ENCODE measurements at places on chromosomes 1 and 21.

DNA sequence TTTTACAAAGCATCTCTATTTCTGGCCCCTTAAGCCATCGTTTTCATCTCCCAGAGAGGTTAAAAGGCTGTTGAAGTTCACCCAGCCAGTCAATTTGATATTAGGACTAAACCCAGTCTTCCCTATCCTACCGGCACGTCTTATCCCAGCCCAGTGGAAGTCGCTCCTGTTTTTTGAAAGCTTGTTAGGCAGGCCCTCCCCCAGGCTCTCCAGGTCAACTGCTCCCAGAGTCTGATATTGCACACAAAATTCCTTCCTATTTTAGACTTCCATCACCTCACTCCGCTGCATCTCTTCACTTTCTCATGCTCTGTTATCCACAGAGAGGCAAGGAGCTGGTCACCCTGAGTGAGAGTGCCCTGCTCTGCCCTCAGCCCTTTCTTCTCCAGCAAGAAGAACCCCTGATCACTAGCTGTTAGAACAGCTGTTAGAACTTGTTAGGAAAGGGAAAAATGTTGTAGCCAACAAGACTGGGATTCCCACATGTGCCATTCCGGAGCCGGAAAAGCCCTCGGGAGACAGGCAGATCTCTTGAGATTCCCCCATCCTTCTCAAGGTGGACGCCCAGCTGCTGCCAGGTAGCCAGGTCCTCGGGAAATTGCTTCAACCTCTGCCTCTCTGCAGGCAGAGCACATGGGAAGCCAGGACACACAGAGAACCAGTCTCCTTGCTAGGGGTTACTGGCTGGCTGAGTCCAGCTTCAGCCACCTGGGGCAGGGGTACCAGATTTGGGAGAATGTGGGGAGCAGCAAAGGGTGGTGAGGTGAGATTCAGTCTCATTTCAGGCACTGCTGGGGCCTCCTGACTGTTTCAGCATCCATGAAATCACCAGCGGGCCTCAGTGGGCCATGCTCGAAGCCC, 25.7 kb downstream of the PLXNA2 start:
- DNase-seq = no peak

DNA sequence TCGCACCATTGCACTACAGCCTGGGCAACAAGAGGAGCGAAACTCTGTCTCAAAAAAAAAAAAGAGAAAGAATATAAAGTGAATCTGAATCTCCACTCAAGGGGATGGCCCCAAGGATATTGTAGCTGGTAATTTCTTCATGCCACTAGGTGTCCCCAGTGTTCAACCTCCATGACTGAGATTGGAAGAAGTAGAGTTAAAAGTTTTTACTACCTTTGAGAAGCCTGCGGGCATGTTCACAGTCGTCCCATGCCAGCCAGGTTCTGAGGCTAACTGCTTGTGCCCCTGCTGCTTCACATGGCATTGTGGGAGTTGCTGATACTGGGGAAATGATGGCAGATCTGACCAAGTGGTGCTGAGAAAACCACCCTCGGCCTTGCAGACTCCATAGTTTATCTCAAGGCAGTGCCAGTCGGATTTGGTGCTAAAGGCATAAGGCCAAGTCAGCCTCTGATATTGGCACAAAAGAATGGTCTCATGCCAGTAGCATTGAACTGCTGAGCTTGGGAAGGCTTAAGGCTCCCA, 10.8 kb upstream of the SHISA4 start:
- no peak for DNase-seq

- DNase-seq = no peak
These were observed 11.8 kb downstream of the TMEM35B start for GRCh38 chr1:34973326-34973725.

DNA sequence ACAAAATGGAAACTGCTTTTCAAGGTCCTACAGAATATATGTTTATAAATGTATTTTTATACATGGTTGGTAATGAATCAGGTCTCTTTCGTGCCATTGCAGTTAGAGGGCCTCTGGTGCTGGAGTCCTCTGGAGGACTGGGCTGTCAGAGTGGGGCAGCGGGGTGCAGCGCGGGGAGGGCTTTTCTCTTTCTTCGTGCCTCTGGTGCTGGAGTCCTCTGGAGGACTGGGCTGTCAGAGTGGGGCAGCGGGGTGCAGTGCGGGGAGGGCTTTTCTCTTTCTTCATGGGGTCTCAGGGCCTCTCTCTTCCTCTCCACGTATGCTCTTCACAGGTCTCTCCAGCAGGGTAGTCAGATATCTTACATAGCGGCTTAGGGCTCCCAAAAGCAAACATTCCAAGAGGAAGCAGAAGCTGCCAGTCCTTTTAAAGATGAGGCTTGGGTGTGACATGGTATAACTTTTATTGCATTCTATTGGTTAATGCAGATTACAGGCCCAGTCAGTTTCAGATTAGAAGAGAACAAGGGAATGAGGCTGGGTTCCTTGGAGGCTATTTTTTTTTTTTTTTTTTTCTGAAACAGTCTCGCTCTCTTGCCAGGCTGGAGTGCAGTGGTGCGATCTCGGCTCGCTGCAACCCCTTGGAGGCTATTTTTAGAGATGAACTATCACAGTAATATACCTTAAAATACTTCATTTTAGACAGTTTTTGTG, 13.1 kb downstream of the SDCCAG8 start:
- no peak for DNase-seq

GRCh38 chr1:244050835-244051444, at the start of gene ZBTB18:
Gene ZBTB18, plus strand, starts transcription at chr1:244051283. Its CDS starts 149 bp downstream, at chr1:244051432.
- no peak for DNase-seq

DNA sequence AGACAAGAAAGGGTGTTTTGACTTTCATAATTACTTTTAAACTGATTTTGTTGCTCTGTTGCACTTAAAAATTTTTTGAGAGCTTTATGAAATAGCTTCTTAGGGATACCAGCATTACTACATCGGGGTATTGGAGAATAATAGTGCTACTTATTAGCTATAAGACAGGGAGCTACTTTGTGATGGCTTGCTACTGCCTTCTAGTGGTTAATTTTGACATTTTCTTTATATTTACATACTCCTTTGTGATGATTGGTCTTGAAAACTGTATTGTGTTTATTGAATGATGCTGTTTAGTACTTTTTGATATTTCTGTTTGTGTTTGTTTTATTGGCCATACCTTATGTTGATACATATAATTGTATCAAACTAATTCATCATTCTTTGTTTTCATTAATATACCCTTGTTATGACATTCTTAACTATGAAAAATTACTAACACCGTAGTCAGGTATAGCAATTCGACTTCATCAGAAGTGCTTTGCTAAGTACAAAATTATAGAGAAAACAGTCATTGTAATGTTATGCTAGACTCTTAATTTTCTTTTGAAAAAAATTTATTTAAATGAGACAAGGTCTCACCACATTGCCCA, 85.5 kb downstream of the CLIC4 start:
- no peak for DNase-seq

DNA sequence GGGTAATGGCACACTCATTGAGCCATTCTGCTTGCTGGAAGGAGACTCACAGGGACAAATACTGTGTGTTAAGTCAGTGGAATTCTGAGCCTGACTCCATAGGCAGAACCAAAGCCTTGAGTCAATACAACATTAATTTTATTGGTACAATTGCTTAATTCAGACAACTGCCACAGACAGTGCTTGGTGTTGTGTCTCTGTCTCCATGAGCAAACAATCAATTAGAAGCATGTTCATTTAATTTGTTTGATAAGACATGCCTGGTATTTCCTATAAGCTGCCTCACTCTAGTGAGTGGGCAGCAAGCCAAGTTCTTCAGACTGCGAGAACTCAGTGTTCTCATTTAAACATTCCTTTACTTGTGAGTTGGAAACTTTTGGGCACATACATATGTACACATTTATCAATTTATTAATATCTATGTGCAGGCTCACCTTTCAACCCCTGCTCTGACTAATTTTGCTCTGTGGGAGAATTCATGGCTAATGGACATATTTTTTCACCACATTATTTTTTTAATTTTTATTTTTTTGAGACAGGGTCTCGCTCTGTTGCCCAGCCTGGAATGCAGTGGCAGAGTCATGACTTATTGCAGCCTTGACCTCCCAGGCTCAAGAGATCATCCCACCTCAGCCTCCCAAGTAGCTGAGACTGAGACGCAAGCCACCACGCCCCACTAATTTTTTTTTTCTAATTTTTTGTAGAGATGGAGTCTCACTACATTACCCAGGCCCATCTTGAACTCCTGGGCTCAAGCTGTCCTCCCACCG, 4.5 kb upstream of the SRSF10 start:
- DNase-seq = peak; percentile 15

- no peak for DNase-seq
These were observed 121.2 kb downstream of the UBR4 start for GRCh38 chr1:19088717-19089442.

DNA sequence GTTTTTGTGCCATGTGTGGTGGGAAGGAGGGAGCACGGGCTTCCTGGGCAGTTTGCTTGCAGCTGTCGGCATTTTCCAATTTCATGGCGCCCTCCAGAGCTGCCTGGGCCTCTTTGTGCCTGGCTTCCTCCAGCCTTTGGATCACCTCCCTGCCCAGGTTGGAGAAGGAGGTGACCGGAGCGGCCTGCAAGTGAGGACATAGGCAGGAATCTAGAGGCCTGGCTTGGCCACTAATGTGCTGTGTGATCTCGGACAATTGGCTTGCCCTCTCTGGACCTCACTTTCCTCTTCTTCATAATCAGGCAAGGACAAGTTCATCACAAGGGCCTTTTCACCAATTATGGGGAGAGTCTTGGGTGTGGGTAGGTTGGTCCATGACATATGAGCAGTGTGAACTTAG, 245.1 kb downstream of the MATN1 start:
- DNase-seq = no peak

DNA sequence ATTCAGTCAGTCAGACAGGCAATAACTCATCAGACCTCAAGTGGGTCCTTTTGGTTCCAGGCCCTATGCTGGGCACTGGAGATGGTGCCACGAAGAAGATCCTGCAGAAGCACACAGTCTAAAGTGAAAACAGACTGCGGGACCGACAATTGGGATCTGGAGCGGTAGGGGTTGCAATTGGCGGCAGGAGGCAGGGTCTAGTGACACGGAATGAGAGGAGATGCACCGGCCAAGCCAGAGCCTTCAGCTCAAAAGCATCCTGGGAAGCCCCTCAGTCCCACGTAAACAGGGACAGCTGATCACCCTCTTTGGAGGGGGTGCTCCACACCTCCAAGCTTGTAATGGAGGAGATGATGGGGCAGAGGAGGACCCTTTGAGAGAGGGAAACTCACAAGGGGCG, 56.2 kb downstream of the KLHDC7A start:
- no peak for DNase-seq

DNA sequence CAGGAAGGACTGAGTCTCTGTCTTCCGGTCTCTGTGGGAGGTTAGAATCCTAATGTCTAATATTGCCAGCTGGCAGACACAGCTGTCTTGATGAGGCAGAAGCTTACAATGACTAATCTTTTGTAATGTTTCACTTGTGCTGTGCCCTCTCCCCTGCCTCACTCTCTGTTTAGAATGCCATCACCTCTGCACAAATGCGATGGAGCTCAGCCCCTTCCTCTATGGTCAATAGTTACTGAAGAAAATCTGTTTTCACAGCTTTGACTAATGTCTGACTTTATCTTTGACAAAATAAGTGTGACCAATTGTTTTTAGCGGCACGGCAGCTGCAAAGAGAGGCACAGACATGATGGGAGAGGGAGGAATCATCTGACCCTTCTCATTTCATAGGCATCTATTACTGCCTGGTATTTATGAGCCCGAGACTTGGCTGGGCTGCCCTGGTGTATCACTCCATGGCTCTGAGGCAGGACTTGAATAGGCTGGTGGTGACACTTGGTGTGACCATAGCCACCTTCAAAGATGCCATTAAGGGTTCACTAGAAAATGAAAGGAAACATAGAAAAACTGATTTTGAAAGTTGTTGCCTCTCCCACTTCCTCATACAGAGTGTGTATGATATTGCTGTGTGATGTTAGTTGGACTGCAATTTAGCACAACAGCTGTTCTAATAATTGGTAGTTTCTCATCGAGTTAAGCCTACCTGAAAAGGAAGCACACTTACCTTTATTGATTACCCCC, 163.2 kb upstream of the NBPF11 start:
- DNase-seq = peak; percentile 23
